ENCODE measurements at places on chromosomes 13 and 19.

GRCh38 chr13:110047496-110047895 lies 259.5 kb downstream of the COL4A1 start:
- DNase-seq: no peak

GRCh38 chr19:29745253-29745652 lies 30.2 kb upstream of the C19orf12 start:
- no peak for DNase-seq

DNA sequence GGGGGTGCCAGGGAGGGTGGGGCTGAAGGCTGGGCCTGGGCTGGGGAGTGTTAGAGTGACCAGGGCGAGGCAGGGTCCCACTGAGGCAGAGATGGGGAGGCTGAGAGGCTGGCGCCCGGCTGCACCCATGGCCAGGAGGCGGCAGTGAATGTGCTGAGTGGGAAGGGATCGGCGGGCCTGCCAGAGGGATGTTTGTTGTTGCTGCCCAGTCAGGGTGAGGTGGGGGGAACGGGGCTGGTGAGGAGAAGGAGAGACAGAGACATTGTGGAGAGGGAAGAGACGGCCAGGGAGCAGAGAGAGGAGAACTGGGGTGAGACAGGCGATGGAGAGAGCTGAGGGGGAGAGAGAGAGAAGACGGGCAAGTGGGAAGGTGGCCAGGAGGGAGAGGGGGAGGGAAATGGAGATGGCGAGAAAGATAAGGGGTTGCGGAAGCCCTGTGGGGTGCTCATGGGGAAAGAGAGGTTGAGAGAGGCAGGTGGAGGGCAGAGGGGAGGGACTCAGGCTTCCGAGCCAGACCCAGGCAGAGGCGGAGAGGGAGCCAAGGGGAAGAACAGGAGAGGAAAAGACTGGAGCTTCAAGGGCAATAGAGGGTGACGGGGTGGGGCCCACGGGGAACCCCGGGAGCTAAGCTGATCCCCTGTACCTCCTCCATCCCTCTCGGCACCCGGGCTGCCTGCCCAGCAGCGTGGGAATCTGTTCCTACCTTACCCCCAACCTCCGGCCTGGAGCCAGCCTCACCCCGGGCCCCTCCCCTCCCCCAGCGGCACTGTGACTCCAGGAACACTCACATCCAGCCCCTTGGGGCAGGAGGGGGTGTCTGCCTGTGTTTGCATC lies 690 bp upstream of the B3GNT8 start:
- no peak for DNase-seq

- no peak for DNase-seq
These were observed 24.1 kb upstream of the PTPRS start for GRCh38 chr19:5364674-5365073.

DNA sequence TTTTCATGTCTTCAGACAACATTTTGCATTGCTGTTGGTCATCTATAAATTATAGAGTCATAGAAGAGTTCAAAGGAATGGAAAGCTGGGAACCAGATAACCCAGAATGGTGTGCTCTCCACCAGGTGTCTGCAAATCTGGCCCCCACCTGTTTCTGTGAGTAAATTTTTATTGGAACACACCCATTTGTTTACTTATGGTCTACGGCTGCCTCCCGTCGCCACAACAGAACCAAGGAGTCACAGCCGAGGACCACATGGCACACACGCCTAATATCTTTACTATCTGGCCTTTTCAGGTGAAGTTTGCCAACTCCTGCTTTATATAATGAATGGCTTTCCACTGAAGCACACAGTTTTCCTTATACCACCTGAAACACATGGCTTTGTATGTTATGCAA lies 58.2 kb downstream of the EFNB2 start:
- no peak for DNase-seq

DNA sequence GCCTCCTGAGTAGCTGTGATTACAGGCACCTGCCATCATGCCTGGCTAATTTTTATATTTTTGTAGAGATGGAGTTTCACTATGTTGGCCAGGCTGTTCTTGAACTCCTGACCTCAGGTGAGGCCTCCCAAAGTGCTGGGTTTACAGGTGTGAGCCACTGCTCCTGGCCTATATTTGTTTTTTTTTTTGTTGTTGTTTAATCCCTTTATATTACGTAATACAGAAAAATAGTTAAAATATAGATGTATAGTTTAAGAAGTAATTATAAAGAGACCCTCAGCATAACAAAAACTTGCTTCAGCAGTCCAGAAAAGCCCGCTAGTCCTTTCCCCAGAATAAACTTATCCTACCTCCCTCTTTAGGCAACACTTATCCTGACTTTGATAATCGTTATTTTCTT lies 2.4 kb downstream of the ZNF383 start:
- no peak for DNase-seq

DNA sequence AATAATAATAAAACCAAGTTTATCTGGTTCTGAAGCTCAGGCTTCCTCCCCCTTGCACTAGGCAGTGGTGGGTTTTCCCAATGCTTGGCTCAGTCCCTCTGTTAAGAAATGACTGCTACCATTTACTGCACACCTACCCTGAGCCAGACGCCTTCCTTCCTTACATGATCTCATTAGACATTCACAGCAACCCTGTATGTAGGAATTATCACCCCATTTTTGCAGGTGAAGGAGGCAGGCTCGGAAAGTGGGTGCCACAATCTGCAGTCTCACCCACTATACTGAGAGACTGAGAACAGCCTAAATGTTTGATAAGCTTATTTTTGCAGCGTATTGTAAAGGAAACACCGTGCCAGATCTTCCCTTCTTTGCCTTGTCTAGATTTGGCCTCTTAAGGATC lies 18.3 kb upstream of the CACNG8 start:
- no peak for DNase-seq

GRCh38 chr19:38942471-38943181 lies 11.9 kb downstream of the MRPS12 start:
- DNase-seq: no peak
